T-helper 22 cell (primary cell): ENCODE measurements at places on chromosomes 4 and X.

DNA sequence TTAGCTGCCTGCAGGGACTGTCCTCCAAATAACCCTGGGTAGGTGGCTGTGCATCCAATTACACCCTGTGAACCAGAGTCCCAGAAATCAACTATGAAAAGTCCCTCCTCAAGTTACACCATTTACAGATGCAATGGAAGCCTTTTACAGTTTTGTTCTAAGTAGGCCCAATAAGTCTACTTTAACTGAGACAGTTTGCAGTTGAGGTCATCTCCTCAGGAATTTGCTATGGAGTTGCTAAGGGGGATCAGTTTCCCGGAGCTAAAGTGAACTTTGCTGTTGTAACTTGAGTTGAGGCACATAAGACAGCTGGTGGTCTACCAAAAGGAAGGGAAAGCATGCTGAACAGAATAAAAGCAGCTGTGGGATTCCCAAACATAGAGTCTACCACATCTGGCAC, 121.6 kb upstream of the STK26 start:
- no peak for DNase-seq

- no peak for DNase-seq
These were observed 167.0 kb downstream of the AASDH start for GRCh38 chr4:56220261-56220660.

DNA sequence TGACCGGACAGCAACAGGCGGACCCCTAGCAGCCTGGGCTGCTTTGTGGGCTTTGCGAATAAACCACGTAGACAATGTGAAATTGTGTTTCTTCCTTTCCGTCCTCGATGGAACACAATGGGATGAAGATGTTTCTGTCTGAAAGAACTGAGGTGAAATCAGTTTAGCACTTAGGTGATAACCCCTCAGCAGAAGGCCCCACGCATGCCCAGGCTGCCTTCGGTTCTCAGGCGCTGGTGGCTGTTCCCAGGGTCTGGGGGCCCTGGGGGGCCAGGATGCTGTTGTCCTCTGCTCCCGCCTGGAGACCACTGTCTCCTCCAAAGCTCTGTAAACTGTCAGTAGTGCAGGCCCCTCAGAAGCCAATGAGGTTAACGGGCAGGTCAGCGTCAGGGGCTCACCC, 73.9 kb upstream of the HGFAC start:
- DNase-seq, result no peak

GRCh38 chr4:55553441-55554201, 6.9 kb upstream of the CLOCK start:
- no peak for DNase-seq

DNA sequence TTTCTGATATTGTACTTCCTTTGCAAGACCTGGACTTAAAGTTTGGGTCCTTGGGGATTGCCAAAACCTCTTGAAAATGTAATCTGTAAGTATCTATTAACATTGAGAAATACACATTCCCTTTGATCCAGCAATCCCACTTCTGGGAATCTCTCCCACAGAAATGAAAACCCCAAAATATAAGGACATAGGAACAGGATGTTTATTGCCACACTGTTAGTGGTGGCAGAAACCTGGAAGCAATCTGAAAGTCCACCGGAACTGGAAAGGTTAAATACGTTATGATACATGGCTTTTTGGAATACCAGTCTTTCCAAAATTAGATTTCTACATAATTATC, 71.2 kb upstream of the STX18 start:
- no peak for DNase-seq

- DNase-seq, result no peak
These were observed 62.4 kb downstream of the TMEM165 start for GRCh38 chr4:55458164-55458563.

- no peak for DNase-seq
These were observed 322.0 kb downstream of the TMA16 start for GRCh38 chr4:163816494-163816893.

- DNase-seq, result no peak
These were observed 971.6 kb upstream of the INTU start for GRCh38 chr4:126661194-126661593.

DNA sequence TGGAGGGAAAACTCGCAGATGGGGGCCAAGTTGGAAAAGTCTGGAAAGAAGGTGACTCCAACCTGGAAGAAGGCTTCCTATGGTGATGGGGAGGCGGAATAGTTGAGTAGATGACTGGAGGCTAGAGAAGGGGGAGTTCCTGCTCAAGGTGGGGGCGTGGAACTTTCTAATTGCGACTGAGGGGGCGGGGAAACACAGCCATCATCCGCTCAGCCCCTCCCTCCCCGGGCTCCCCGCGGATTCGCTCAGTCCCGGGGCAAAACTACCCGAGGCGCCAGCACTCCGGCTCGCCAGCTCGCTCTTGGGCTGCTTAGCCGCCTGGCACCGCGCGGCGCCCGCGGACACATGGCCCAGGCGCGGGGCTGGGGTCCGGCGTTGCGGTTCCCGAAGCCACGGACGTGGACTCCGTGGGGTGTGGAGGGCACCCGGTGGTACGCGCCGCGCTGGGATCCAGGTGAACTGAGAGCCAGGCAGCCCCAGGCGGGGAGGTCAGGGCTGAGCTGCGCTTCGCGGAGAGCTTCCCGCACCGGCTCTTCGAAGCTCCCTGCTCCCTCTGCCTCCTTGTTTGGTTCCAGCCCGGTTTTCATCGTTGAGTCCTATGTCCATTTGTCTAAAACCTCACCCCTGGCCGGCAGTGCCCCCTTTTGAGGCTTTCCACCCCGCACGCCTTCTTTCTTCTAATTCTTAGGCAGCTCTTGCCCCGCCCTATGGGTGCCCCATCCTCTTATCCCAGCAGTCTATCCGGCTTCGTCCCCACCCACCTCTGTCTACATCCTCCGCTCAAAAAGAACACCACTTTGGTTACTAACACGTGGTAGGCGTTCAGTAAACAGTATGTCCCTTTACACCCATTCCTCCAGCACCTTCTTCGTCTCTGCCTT, 38.9 kb downstream of the STARD8 start:
- DNase-seq, result no peak

GRCh38 chr4:124768596-124769365, 56.2 kb upstream of the ANKRD50 start:
- DNase-seq, result no peak

GRCh38 chr4:187814737-187815465, 180.7 kb upstream of the ZFP42 start:
- no peak for DNase-seq

DNA sequence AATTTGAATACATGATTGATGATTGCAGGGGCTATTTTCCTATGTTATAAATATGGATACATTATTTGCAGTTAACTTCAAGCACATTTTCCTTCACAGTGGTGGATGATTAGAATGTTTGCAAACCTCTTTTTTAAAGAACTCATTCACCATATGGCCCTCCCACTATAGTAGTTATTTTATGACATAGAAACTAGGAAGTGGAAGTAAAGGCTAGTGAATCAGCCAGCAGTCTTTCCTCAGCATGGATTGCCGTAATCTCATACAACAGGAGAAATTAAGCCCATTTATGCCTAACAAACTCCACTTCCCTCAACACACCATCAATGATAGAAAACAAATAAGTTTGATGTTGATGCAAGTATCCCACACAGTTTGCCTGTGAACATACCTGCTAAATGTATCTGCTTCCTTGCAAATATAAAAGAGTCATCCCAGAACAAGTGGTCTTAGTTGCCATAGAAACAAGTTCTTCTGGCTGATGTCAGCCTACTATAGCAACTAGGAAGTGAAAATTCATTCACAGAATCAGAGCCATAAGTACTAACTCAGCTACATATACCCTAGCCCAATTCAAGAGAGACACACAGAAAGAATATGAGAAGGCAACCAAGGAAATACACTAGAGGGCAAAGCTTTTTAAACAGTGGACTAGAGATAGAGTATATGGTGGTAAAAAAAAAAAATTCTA, 100.9 kb upstream of the RADX start:
- DNase-seq, result no peak

- DNase-seq, result no peak
These were observed 92.9 kb upstream of the MSX1 start for GRCh38 chr4:4766564-4766963.

GRCh38 chr4:14744346-14744745, 257.9 kb upstream of the CPEB2 start:
- no peak for DNase-seq

- peak; percentile 78 for DNase-seq
These were observed at the start of gene MRPL1 for GRCh38 chr4:77862478-77863216. Gene MRPL1 (plus strand): TSS chr4:77862830. CDS start chr4:77862849, 19 bp downstream.

DNA sequence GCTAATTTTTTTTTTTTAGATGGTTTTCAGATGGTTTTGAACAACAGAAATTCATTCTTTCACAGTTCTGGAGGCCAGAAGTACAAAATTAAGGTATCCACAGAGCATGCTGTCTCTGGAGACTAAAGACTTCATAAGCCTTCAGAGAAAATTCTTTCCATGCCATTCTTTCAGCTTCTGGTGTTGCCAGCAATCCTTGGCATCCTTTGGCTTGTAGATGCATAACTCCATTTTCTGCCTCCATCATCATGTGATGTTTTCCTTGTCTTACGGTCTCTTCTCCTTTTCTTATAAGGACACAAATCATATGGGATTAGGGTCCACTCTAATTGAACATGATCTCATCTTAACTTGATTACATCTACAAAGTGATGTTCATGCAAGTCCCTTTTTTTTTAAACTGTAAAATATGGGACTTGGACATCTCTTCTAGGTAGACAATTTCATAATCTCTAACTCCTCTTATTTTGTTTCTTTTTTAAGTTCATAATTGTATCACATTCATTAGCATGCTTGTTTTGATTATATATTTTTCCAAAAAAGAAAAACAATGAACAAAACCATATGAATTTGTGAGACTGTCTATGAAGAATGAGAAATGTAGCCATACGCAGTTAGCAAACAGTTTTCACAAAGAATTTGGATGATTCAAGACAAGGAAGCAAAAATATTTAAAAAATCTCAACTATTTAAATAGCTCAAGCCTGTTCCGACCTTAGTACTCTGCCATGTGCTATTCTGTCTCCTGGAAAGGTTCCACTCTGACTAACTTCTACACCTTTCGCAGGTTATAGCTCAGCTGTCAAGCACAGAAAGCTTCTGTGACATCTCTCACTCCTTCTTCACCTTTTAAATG, 53.1 kb upstream of the GIMD1 start:
- DNase-seq, result no peak

DNA sequence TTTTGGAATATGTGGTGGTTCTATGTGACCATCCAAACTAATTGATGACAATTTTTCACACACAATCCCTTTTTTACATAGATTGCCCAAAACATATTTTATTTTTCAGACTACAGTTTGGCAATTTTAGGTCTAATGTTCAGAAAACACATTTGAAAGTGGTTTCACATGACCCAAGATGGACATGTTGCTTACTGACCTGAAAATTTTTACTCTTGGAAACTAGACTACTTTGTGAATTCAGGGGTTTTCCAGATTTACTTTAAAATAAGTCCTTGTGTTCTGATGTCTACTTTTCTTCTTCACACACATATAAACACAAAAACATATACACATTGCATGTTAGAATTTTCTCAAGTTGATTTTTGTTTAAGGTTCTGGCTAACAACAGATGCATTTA, 79.5 kb downstream of the HMGB2 start:
- DNase-seq, result no peak

GRCh38 chrX:119089619-119090018, 16.8 kb downstream of the CT47C1 start:
- DNase-seq, result no peak

DNA sequence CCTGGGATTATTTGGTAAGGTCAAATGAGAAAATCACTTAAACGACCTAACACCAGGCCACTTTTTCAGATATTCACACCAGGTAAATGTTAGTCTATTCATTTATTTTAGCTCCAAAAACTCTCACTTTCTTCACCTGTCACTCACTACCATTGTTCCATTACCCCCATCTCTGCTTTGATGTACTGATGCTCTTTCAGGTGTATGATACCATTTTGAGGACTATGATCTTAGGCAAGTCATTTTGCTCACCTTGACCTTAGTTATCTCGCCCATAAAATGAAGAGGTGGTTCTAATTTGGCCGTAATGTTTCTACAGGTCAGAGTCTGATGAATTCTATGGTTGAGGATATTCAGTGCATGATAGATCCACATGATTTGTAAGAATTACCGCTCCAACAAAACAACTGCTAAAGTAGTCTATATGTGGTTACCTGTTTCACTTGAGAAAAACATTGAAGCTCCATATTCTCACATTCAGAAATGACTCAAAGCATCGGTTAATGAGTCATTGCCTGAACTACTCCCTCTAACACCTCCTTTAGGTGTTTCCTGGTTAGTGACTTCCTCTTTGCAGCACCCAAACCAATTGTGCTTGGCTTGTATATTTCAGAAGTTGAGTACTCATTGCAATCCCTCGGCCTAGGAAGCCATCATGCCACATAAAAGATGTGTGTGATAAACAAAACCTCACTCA, 4.5 kb downstream of the DTHD1 start:
- peak; percentile 47 for DNase-seq

DNA sequence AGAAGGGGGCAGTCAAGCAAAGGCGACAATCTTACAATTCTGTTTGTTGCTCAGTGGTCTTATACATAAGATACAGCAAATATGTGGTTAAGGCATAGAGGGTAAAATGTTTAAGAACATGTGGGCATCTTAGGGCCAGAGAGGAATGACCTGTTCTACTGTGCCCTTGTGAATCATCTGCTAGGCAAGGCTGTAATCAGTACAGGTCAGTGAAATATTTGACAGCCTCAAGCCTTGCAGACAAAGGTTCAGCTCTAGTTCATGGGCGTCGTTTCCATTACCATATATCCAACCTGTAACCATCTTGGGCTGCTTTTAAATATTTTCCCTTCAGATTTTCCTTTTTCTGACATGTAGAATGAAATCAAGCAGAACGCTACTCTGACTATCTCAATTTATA, 37.3 kb downstream of the AGA start:
- no peak for DNase-seq

- no peak for DNase-seq
These were observed 2.1 kb upstream of the NSG1 start for GRCh38 chr4:4384837-4385236.

GRCh38 chr4:168605411-168605810, 108.6 kb downstream of the PALLD start:
- no peak for DNase-seq

GRCh38 chr4:62510228-62510627, 1310.1 kb downstream of the ADGRL3 start:
- DNase-seq, result no peak

DNA sequence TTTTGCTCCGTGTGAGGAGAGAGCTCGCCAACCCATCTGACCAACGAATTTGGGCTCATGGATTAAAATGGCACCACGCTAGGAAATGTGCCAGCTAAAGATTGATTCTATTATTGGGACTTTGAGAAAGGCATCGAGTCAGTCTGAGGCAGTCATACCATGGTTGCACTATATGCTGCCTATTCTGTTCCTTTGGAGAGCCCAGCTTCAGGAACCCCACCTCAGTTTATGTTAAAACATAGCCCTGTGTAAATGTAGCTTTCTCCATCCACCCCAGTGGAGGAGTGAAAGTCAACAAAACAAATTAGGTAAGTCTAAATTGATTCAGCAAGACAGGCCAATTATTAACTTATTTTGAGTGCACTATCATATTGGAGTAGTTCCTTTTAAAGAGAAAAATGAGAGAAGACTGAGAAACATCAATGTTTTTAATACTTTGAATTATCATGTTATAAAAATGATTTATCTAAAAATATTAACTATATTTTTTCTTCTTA, 24.5 kb upstream of the ADH7 start:
- no peak for DNase-seq
